ENCODE measurements at places on chromosomes 5 and 9. TPM values are rescaled to one million over a fixed set of nuclear protein-coding genes. Genes with fewer than 3 reads are reported as not detected.

DNA sequence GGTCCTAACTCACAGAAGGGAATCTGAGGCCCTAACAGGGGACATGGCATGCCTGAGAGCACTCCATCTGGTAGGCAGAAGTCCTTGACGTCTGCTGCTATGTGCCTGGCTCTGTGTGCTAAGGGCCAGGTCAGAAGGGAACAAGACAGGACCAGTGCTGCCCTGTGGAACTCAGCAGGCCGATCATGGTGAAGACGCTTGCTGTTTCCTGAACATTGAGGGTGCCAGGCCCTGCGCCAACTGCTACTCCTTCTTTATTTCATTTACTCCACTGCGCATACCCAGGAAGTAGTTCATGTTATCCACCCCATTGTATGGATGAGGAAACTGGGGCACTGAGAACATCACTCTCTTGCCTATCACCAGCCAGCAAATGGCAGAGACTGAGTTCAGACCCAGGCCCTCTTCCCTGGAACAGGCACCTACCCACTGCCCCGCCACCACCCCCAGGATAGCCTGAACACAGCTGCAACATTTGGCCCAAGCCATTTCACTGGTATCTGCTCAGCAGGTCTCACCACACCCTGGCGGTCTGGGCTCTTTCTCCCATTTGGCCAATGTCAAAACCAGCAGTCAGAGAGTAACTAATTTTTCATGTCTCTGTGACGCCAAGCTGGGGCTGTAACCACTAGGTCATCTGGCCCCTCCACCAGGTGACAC is 24.8 kb upstream of the FOXI1 start:
- DNase-seq: no peak

DNA sequence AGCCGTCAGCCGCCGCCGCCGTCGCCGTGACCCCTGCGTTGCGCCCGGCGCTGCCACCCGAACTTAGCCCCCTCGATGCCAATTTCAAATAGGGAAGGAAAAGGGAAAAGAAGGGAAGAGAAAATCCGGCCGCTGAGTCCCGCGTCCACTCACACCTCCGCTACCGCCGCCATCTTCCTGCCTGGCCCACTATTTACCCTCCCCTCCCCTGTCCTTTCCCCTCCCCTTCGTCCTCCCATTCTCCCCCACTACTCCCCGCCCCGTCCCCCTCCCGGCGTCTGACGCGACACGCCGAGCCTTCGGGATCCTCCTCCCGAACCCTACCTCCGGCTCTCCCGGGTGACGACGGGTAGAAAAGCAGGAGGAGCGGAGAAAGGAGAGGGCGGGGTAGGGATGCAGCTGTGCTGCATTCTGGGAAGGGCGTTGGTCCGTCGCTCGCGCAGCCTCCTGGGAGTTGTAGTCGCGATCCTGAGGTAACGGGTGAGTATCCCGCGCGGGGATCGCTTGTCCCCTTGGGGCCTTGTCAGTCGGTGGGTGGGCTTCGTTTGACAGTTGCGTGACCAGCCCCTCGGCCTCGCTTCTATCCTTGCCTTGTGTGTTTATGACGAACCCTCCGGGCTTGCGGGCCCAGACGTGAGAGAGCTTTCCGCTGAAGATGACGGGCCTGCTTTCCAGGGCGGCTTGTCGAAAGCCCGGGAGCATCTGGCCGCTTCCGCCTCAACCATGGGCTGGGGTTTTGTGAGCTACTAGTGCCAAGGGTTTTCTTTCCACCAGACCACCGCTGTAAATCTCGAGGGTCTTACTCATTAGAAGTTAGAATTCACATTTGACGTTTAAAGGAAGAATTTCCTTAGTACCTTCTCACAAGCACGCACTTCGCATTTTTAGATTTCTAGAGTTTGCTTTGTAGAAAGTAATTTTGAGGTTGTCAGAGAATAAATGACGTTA is at the start of the genes CERT1 and POLK:
Gene CERT1 (minus strand): TSS at position 195 of the 948 bp plus-strand sequence. CDS start 422 bp downstream, outside the sequence.
Gene POLK (plus strand): TSS at position 457 of the 948 bp plus-strand sequence.
- DNase-seq: peak; percentile 99

GRCh38 chr5:55816342-55816741 is 34.8 kb upstream of the IL31RA start:
- DNase-seq: peak; percentile 64

The COL15A1 gene
- 0.74 TPM for total RNA-seq

- no peak for DNase-seq
Measured at GRCh38 chr5:89228355-89228754, 345.4 kb upstream of the MEF2C start.

The PCDHB2 gene
- 22.4 TPM for total RNA-seq

The SOX30 gene
- 0.11 TPM for total RNA-seq
